ENCODE measurements at places on chromosomes 11 and 22.
A peak's percentile ranks its signal among the peaks of the same experiment; 100 is the strongest.

DNA sequence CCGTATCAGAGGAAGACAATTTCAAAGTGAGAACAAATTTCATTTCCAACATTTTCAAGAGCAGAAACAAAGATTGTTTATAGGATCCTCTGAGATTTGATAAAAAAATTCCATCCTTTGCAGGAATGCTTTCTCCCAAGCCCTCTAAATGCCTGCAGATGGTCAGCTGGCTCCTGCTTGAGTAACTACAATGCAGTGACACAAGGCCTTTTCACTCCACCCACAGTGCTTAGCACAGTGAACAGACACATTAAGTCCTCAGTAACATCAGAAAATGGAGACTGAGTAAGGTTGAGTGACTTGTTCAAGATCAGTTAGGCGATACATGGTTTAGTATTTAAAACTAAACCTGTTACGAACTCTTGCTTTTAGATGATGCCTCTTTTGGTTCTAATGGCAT, 527.1 kb upstream of the CCDC90B start:
- DNase-seq = no peak
- no peaks in the 10 kb centered on the region for H3K27me3 ChIP-seq
- no peaks in the 10 kb centered on the region for H3K4me1 ChIP-seq
- H3K4me3 ChIP-seq = no peak overlapping the region
- H3K27ac ChIP-seq = no peak overlapping the region

DNA sequence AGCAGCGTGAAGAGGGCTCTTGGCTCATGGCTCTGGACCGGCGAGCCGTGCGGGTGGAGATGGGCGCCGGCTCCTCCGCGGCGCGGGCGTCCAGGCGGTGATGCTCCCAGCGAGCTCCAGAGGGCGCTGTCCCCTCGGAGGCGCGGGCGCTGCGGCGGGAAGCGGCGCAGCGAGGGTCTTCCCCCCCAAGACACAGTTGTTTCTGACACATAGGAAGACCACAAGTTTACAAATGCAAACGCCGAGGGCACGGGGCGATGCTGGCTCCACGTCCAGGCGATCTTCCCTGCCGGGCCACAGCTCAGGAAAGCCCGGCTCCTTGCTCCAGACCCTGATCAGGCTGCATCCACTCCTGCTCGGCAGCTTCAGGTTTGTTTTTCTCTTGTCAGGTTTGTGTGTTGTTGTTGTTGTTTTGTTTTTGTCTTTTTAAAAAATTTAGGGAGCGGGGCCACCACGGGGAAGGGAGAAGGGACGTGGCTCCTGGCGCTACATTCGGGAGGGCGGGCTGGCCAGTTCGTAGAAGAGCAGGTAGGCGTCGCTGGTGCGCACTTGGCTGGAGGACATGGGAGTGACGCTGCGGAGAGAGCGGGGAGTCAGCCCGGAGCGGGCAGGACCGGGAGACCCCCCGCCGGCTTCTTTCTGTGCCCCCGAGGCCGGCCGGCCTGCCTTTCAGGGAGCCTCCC, 10.0 kb upstream of the MFRP start:
- peak; percentile 89 for DNase-seq
- no peaks in the 10 kb centered on the region for H3K27me3 ChIP-seq
- peak overlapping the region; percentile 43 for H3K27ac ChIP-seq
- H3K4me3 ChIP-seq = peak overlapping the region; percentile 32
- H3K4me1 ChIP-seq = no peaks in the 10 kb centered on the region
- H3K36me3 ChIP-seq = peaks cover 29% of the 10 kb centered on the region

GRCh38 chr22:49281467-49282340, 546.0 kb downstream of the BRD1 start:
- H3K27ac ChIP-seq = no peak overlapping the region
- H3K4me3 ChIP-seq = no peak overlapping the region
- no peaks in the 10 kb centered on the region for H3K36me3 ChIP-seq
- H3K27me3 ChIP-seq = no peaks in the 10 kb centered on the region
- no peaks in the 10 kb centered on the region for H3K4me1 ChIP-seq

DNA sequence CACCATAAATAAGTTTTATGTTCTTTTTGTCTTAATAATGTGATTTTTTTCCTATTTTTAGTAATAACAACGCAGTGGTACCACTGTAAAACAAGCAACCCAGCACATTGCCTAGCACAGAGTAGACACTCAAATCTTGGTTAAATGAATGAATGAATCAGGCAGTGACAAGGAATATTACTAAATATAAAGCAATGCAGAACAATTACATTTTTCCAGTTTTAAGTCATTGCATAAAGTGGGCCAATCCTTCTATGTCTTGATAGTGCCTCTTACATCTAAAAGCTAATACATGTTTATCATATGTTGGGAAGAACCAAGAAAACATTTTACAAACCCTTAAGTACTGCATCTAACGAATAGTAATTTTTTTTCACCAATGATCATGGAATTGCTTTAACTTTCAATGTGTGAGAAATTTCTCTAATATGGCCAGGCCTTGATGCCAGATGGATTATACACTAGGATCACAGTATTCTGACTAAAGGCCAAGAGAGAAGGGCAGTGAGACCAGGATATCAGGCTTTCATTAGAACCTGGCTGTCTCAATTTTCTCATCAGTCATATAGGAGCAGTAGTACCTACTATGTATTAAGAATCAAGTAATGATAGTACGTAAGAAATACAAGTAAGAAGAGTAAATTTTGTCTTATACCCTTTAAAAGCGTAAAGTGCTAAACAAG, 88.5 kb downstream of the TRIM44 start:
- H3K27me3 ChIP-seq = no peaks in the 10 kb centered on the region
- no peak overlapping the region for H3K27ac ChIP-seq
- DNase-seq = no peak
- no peaks in the 10 kb centered on the region for H3K4me1 ChIP-seq
- no peaks in the 10 kb centered on the region for H3K36me3 ChIP-seq

DNA sequence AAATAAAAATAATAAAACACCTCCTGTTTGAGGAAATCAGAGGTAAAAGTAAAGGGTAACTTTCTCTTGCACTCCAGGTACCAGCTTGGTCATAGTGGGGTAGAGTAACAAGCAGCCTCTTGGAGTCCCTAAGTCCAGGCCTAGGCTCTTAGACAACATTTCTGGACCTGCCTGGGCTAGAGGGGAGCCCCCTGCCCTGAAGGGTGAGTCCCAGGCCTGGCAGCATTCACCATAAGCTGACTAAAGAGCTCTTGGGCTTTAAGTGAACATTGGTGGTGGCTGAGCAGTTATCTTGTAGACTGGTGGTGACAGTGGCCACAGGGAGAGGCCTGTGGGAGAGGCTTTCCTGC, 18.6 kb upstream of the OR56A3 start:
- no peak overlapping the region for H3K4me3 ChIP-seq
- DNase-seq = no peak
- no peaks in the 10 kb centered on the region for H3K27me3 ChIP-seq

DNA sequence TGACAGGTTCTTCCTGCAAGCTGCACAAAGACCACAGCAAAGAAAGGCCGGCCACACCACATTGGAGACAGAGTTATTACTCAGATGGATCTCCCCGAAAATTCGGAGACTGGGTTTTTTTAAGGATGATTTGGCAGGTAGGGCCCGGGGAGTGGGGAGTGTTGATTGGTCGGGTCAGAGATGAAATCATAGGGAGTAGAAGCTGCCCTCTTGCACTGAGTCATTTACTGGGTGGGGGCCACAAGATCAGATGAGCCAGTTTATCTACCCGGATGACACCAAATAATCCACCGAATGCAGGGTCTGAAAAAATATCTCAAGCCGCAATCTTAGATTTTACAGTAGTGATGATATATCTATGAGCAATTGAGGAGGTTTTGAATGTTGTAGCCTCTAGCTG, 401.8 kb upstream of the FAT3 start:
- H3K27ac ChIP-seq = no peak overlapping the region
- H3K36me3 ChIP-seq = no peaks in the 10 kb centered on the region
- no peaks in the 10 kb centered on the region for H3K27me3 ChIP-seq
- no peaks in the 10 kb centered on the region for H3K4me1 ChIP-seq
- no peak for DNase-seq

Data from kidney (tissue), 22 donors.